Cardiac fibroblast (primary cell): ENCODE measurements at places on chromosomes 7 and 10.

- no peak for DNase-seq
Observed at GRCh38 chr10:131703541-131703940, 197.3 kb upstream of the PPP2R2D start.

DNA sequence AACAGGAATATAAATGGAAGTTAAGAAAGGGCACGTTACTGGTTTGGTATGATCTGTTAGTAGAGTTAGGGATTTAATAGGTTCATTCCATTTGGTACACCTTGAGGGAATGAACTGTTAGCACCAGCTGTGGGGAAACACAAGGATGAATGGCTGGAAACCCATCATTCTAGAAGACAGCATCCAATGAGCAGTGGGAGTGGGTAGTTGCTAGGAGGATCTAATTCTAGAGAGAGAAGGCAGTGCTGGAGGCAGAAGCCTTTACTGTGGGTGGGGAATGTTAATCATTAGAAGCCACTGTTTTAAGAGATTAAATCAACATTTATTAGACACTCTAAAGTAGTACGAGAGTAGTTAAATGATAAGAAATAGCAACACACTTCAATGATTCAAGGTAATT, 15.5 kb upstream of the GPR15LG start:
- no peak for DNase-seq

GRCh38 chr7:92732316-92733036, 103.9 kb downstream of the CDK6 start:
- DNase-seq: no peak

- DNase-seq: peak; percentile 47
Observed at GRCh38 chr7:117385363-117386109, 41.8 kb downstream of the ASZ1 start.

GRCh38 chr10:72563327-72563932, 62.4 kb downstream of the MICU1 start:
- no peak for DNase-seq
